ENCODE measurements at places on chromosomes 1 and 21. TPM values are rescaled to one million over a fixed set of nuclear protein-coding genes. Genes with fewer than 3 reads are reported as not detected.

DNA sequence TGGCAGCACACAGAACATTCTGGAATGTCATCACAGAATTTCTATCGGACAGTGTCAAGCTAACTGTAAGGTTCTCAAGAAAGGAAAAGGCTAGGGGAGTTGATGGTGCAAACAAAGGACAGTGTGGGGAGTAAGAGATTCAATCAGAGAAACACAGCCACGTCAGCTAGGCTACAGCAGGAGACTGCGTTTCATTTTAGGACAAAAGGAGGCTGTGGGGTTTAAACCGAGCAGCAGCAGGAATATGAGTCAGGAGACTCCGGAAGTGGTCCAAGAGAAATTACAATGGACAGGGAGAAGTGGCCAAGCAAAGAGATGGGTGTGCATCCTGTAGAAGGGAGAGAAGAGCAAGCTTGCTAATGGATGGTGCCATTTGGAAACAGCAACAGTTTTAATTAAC, 37.4 kb upstream of the C1orf198 start:
- no peak for DNase-seq

DNA sequence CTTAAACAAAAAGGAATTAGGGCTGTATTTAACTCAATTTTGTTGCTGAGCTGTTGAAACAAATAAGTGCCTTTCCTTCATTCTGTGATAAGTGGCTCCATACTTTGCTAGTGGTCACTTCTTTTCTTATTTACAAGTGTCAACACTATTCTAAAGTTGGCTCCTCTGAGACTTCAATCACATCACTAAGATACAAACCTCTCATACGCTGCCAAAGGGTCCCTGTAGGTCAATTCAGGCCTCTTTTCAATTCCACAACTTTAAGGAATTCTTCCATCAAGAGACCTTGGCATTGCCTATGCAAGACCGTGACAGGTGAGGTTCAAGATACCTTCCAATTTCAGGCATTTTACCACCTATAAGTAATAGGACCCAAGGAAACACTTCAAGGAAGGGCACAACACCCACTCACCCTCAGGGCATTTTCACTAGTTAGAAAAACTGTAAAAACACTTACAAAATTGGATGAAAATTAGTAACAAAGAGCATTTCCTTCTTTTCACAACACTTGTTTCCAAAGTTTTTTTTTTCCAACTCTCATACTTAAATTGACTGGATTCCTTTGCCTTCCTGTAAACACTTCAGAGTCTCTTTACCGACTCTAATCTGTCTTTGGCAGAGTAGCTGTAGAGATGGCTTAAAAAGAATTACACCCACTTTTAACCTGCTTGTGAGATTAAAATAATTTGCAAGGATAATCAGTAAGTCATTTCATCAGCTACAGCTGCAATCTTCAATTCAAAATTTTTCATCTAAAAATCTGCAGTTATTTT, 24.5 kb downstream of the SERBP1 start:
- DNase-seq, result no peak

GRCh38 chr1:3674100-3675094, 22.1 kb downstream of the TP73 start:
- DNase-seq, result no peak

- no peak for DNase-seq
Measured at GRCh38 chr1:172720339-172720738, 61.4 kb downstream of the FASLG start.

- no peak for DNase-seq
Measured at GRCh38 chr1:244662599-244662998, 9.7 kb downstream of the DESI2 start.

Gene NPHS2
- total RNA-seq, result not detected

Data from gastrocnemius medialis (tissue), 4 donors.